ENCODE measurements at places on chromosomes 2 and 18.
A peak's percentile ranks its signal among the peaks of the same experiment; 100 is the strongest.

GRCh38 chr2:953975-954686, 3.5 kb downstream of the SNTG2 start:
- DNase-seq, result no peak

DNA sequence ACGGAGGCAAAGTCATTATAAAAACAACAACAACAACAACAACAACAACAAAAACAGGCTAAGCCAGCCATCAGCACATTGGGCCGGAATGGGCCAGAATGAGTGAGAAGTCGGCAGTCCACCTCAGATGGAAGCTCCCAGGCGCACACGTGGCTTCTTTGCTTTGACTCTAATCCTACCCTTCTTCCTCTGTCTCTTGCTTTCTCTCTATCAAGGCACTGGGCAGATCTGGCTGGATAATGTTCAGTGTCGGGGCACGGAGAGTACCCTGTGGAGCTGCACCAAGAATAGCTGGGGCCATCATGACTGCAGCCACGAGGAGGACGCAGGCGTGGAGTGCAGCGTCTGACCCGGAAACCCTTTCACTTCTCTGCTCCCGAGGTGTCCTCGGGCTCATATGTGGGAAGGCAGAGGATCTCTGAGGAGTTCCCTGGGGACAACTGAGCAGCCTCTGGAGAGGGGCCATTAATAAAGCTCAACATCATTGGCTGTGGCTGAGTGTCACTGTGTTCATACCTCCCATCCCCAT, 52.2 kb downstream of the MARCO start:
- no peak for DNase-seq

GRCh38 chr18:27372386-27372785, 187.3 kb upstream of the CHST9 start:
- no peak for DNase-seq

DNA sequence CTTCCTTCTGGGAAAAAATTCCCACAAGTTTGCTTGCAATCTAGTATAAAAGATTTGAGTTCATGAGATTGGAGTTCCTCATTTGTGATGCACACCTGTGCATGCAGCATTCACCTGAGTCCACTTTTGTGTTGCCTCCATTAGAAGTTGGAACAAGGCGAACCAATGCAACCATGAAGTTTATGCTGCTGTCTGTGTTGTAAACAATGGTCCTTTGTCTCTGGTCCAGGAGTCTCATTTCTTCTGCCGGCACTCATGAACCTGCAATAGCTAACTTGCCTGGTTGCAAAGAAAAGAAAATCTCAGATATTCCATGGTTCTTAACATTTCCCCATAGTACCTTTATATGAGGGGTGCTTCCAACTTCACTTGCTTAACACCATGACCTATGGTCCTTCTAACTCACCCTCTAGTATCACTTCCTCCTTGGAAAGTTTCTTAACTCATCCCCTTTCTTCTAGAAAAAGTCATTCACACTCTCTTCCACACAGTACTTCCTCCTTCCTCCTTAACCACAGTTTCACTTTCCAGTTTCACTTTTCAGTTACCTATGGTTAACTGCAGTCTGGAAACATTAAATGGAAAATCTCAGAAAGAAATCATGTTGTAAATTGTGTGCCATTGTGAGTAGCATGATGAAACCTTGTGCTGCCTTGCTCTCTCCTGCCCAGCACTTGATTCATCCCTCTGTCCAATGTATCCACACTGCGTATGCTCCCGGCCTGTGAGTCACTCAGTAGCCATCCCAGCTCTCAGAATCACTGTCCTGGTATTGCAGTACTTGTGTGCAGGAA, 128.8 kb upstream of the TRIB2 start:
- DNase-seq, result no peak

GRCh38 chr2:38533757-38534545, 68.8 kb downstream of the HNRNPLL start:
- DNase-seq, result no peak

GRCh38 chr2:18325118-18325517, 235.3 kb downstream of the RDH14 start:
- no peak for DNase-seq

- DNase-seq, result no peak
These were observed 37.6 kb upstream of the MCM6 start for GRCh38 chr2:135913727-135914365.

- DNase-seq, result no peak
These were observed 356.6 kb upstream of the SALL3 start for GRCh38 chr18:78622907-78623541.

DNA sequence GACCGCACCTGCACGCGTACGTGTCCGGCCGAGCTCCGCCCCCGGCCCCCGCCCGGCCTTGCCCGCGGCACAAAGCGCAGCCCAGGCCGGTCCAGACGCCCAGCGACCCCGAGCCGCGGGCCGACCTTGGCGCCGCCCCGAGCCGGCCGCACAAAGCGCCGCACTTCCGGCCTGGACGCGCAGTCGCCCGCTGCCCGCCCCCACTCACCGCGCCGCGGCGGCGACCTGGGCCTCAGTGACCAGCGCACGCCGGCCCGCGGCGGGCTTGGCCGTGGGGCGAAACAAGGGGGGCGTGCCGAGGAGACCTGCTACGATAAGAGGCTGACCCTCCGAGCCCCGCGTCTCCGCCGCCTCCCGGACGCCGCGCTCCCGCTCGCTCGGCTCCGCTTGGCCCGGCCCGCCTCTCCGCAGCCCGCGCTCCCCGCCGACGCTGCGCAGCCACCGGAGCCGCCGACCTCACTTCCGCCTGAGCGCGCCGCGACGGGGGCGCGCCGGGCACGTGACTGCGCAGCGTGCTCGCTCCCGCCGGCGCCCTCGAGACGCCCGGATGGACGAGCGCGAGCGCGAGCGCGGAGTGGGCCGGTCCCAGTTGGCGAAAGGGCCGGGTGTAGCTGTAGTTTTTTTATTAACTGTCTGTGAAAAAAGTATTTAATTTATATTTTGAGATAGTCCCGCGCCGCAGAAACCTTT, at the start of gene FAM168B:
FAM168B (minus strand) TSS at position 455 of the 690 bp plus-strand sequence. CDS start 10,814 bp downstream, outside the sequence.
- DNase-seq, result peak; percentile 56
